ENCODE measurements at places on chromosomes 3 and 15.

- DNase-seq, result no peak
Measured at GRCh38 chr3:158258619-158259018, 148.7 kb downstream of the RSRC1 start.

GRCh38 chr3:48697952-48698351, 12.2 kb upstream of the NCKIPSD start:
- no peak for DNase-seq

GRCh38 chr3:23071296-23071695, 131.8 kb upstream of the UBE2E2 start:
- no peak for DNase-seq

DNA sequence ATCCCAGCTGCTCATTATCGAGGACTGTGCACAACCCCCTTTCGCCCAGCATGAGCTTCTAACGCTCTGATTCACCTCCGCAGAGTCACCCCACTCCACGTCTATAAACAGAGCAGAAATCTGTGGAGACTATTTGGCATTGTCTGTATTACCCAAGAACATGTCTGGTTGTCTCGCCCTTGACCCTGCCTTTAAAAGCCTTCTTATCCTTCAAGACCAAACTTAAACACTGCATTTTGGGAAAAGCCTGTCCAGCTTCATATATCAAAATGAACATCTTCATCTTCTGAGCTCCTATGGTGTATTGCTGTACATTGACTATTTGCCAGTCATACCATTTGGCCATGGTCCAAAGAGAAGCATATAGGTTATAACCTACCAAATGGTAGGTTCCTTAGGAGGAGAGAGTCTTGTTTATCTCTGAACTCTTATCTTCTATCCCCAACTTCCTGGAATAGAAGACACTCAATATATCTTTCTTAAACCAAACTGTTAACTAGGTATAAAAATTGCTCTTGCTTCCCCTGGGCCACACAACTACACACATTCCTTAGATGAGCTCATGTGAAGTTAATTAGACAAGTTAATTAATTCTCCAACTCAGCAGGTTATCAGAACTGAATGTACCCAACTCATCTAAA, 90.1 kb downstream of the FBN1 start:
- DNase-seq, result no peak

DNA sequence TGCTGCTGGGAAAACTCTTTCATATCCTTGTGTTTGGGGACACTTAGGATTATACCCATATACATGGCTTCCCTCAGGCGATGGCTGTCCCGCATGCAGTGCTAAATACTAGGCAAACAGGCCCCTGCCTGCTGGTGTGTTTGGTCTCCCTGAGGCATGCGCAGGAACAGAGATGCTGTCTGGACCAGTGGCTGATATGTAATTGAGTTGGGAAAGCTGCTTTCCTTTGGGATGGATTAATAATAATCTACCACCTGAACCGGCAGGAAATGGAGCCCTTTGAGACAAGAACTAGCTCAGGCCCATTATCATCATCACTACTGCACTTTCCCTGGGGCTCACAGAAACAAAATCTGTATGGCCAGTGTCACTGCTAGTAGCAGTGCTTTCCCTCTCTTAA, 18.0 kb downstream of the ZDHHC3 start:
- no peak for DNase-seq

DNA sequence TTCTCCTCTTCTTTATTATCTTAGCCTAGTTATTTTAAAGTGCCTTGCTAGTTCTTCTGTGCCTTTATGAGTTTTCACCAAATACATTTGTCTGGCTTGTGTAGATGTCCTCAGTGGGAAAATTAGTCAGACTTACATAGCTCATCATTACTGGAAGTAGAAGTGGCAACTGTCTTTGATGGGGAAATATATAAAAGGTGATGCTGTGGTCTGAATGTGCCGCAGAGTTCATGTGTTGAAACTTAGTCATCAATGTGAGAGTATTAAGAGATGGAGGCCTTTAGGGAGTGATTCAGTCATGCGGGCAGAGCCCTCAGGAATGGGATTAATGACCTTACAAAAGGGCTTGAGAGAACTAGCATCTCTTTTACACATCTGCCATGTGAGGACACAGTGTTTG, 6.4 kb upstream of the ERICH6 start:
- DNase-seq, result no peak

DNA sequence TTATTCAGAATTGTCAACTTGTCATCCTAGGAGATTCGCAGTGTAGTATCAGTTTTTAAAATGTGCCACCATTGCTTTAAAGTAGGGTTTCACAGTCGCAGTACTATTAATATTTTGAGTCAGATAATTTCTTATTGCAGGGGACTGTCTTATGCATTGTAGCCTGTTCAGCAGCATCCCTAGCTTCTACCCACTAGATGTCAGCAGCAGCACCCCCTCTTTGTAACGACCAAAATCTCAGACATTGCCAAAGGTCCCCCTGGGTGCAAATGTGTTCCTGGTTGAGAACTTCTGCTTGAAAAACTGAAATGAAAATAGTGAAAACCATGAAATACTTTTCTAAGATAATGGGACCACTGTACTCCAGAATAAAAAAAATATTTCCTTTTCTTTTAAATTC, 474.8 kb downstream of the CNTN3 start:
- no peak for DNase-seq

GRCh38 chr3:100532411-100532810, 40.0 kb downstream of the TMEM45A start:
- DNase-seq, result no peak

DNA sequence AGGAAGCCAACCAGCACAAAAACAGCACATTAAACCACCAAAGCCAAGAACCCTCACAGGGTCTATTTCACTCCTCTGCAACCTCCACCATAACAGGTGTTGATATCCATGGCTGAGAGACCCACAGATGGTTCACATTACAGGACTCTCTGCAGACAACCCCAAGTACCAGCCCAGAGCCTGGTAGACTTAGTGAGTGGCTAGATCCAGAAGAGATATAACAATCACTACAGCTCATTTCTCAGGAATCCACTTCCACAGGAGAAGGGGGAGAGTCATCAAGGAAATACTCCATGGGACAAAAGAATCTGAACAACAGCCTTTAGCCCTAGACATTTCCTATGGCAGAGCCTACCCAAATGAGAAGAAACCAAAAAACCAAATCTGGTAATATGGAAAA, 168.1 kb upstream of the CD96 start:
- DNase-seq, result no peak

DNA sequence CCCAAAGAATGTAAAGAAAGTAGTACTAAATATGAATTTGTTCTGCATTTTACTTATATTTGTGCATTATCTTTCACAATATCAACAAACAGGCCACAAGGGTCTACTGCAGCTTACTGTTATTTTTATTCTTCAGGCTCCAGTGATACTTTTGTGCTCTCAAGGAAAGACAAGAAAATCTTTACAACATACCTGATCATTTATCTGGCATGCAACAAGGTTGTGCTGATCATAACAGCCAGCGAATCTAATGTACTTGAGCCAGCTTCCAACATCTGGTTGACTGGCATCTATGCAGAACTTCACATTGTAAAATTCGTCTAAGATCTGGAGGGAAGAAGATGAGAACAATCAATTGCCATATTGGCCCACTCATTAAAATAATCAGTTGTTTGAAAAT, 520.0 kb downstream of the MECOM start:
- no peak for DNase-seq
